Epithelial cell of alveolus of lung (primary cell): ENCODE measurements at places on chromosomes 3 and 15. TPM values are rescaled to one million over a fixed set of nuclear protein-coding genes. Genes with fewer than 3 reads are reported as not detected.

The BFSP2 gene
- total RNA-seq, result not detected in 2 replicates

The ATP10A gene
- total RNA-seq, result 0.24 and 3.0 TPM in 2 replicates

The CDHR4 gene
- total RNA-seq, result 0.16 TPM in 1 of 2 replicates, not detected in the other

The TMEM45A gene
- total RNA-seq, result 23.9 and 53.7 TPM in 2 replicates

The EFCC1 gene
- 0.65 and 10.5 TPM in 2 replicates for total RNA-seq

The STT3B gene
- 96.8 and 125 TPM in 2 replicates for total RNA-seq

The PLSCR4 gene
- total RNA-seq, result 20.6 and 44.7 TPM in 2 replicates

The LMCD1 gene
- 24.7 and 274 TPM in 2 replicates for total RNA-seq

The MUSTN1 gene
- total RNA-seq, result 5.7 TPM in 1 of 2 replicates, not detected in the other

The GOLGA6B gene
- not detected in 2 replicates for total RNA-seq

The SLC9C1 gene
- total RNA-seq, result 0.26 TPM in 1 of 2 replicates, not detected in the other

The ATP13A5 gene
- total RNA-seq, result not detected in 2 replicates

The GOLIM4 gene
- 29.1 and 33.7 TPM in 2 replicates for total RNA-seq

The DNAJA4 gene
- 0.88 and 2.2 TPM in 2 replicates for total RNA-seq

The PLSCR2 gene
- total RNA-seq, result 0.72 TPM in 1 of 2 replicates, not detected in the other

The CXCR6 gene
- not detected in 2 replicates for total RNA-seq

The IQCF5 gene
- total RNA-seq, result not detected in 2 replicates

The CAPN7 gene
- 16.9 and 24.8 TPM in 2 replicates for total RNA-seq

The RETNLB gene
- not detected in 2 replicates for total RNA-seq

The PPP1R14D gene
- not detected in 2 replicates for total RNA-seq

The MASP1 gene
- total RNA-seq, result 1.8 and 2.3 TPM in 2 replicates

The CMTM8 gene
- total RNA-seq, result 2.2 and 3.3 TPM in 2 replicates

The SYNPR gene
- total RNA-seq, result not detected in 2 replicates

The IGSF11 gene
- total RNA-seq, result not detected in 2 replicates

The CHRNA5 gene
- total RNA-seq, result 1.0 and 1.3 TPM in 2 replicates

The HYAL1 gene
- total RNA-seq, result 1.3 and 4.5 TPM in 2 replicates

The FES gene
- 16.2 and 22.8 TPM in 2 replicates for total RNA-seq

The SNRK gene
- total RNA-seq, result 15.1 and 23.0 TPM in 2 replicates

The DAZL gene
- total RNA-seq, result not detected in 2 replicates

The CCDC12 gene
- 24.6 and 26.6 TPM in 2 replicates for total RNA-seq

The PLIN1 gene
- total RNA-seq, result 0.13 and 0.72 TPM in 2 replicates

The LRRIQ4 gene
- not detected in 2 replicates for total RNA-seq

The FBXO40 gene
- total RNA-seq, result not detected in 2 replicates

The CRBN gene
- 38.7 and 72.3 TPM in 2 replicates for total RNA-seq

The GOLGA6L9 gene
- total RNA-seq, result 0.52 and 15.3 TPM in 2 replicates

The BCL6 gene
- total RNA-seq, result 12.5 and 46.2 TPM in 2 replicates

The CMTM7 gene
- 15.0 TPM in 2 replicates for total RNA-seq

The HACD3 gene
- total RNA-seq, result 64.4 and 74.7 TPM in 2 replicates

The SLC22A14 gene
- 0.40 TPM in 1 of 2 replicates, not detected in the other for total RNA-seq

The CLDN16 gene
- total RNA-seq, result 0.26 TPM in 1 of 2 replicates, not detected in the other

The SGO1 gene
- total RNA-seq, result 5.2 and 6.3 TPM in 2 replicates

The ARHGEF26 gene
- 4.6 and 4.7 TPM in 2 replicates for total RNA-seq

The NAALADL2 gene
- 2.4 and 4.4 TPM in 2 replicates for total RNA-seq

The NR2E3 gene
- total RNA-seq, result not detected in 2 replicates

The LTK gene
- total RNA-seq, result 0.13 TPM in 1 of 2 replicates, not detected in the other

The SNX33 gene
- 21.2 and 24.2 TPM in 2 replicates for total RNA-seq

The SLC27A2 gene
- total RNA-seq, result 0.13 and 0.24 TPM in 2 replicates

The NANOGP8 gene
- not detected in 2 replicates for total RNA-seq

The PAQR9 gene
- total RNA-seq, result 0.13 TPM in 1 of 2 replicates, not detected in the other

The PLSCR1 gene
- total RNA-seq, result 93.7 and 296 TPM in 2 replicates

The GALNT15 gene
- total RNA-seq, result 1.2 and 16.8 TPM in 2 replicates

The CCR9 gene
- total RNA-seq, result not detected in 2 replicates
